Vagina (tissue), 2 donors: ENCODE measurements at places on chromosomes 4 and X. TPM values are rescaled to one million over a fixed set of nuclear protein-coding genes. Genes with fewer than 3 reads are reported as not detected.

ZXDA gene
- total RNA-seq: 5.6 TPM

ZNF827 gene
- 19.2 TPM for total RNA-seq

DNA sequence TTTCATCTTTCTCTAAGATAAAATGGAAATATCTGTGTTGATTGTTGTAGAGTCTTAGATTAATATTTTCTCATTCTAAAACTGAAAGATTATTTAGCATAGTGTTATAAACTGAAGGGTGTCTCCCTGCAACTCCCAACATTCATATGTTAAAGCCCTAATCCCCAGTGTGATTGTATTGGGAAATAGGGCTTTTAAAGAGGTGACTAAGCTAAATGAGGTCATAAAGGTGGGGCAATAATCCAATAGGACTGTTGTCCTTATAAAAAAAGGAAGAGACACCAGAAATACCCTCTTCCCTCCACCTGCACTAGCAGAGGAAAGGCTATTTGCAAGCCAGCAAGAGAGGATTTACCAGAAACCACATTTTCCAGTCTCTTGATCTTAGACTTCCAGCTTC, 1626.4 kb downstream of the C4orf33 start:
- no peak overlapping the region for H3K27ac ChIP-seq
- no peak for DNase-seq
- H3K4me1 ChIP-seq: no peaks in the 10 kb centered on the region
- H3K27me3 ChIP-seq: no peaks in the 10 kb centered on the region
- H3K36me3 ChIP-seq: no peaks in the 10 kb centered on the region

GRCh38 chrX:46645614-46646013, 72.0 kb downstream of the CHST7 start:
- no peaks in the 10 kb centered on the region for H3K36me3 ChIP-seq
- no peaks in the 10 kb centered on the region for H3K27me3 ChIP-seq
- peaks cover 4% of the 10 kb centered on the region for H3K4me1 ChIP-seq
- DNase-seq: no peak
- H3K4me3 ChIP-seq: no peak overlapping the region

DNA sequence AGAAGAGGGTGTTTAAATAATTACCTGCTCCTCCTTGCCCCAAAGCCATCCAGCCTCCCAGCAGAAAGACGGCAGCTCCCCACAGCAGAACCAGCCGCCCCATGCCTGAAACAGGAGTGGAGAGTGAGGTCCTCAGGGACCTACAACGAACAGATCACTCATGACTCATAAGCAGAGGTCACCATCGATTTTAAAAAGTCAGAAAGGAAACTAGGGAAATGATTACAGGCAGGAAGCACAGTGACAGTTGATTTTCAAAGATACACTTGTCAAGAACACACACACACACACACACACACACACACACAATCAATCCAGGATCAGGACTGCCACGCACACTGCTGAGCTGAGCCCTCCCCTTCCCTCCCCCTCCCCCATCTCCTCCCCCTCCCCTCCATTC, at the start of gene CRLF2:
TSS of gene CRLF2 (minus strand) at position 118 of the 400 bp plus-strand sequence. CDS start at position 103, 15 bp downstream.
- no peak for DNase-seq
- H3K27me3 ChIP-seq: no peaks in the 10 kb centered on the region
- H3K36me3 ChIP-seq: no peaks in the 10 kb centered on the region
- no peaks in the 10 kb centered on the region for H3K4me1 ChIP-seq
- H3K27ac ChIP-seq: no peak within 1 kb of the TSS

GRCh38 chrX:48488034-48488433, 12.0 kb downstream of the FTSJ1 start:
- no peak for DNase-seq
- H3K36me3 ChIP-seq: no peaks in the 10 kb centered on the region

GRCh38 chrX:151081016-151081415, 95.4 kb upstream of the GPR50 start:
- no peak overlapping the region for H3K4me3 ChIP-seq

DNA sequence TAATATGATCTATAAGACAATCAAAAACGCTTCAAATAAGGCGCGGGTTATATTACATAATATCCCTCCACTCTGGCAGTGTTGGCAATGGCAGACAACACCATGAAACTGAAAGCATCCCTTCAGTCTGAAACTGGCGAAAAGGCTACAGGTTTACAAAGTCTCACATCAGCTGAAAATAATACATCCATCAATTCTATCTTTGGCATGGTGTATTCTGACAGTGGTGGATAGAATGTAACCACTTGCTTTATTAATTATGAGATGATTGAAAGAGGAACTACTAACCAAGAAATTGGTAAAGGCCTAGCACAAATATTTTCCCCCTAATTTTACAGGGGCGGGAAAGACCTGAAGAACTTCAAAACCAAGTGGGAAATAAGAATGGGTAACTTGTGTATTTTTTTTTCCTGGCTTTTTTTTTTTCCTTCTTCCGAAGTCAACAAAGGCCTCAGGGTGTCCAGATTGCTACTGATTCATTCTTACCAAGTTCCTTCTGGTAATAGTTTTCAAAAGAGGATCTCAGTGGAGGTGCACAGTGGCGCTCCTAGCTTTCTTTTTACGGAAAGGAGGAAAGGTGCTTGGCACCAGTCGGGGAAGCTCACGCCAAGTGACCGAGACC, 728 bp downstream of the UBA6 start:
- peak overlapping the region; percentile 92 for H3K27ac ChIP-seq
- peaks cover under 1% of the 10 kb centered on the region for H3K36me3 ChIP-seq
- H3K27me3 ChIP-seq: no peaks in the 10 kb centered on the region
- peaks cover 24% of the 10 kb centered on the region for H3K4me1 ChIP-seq

DNA sequence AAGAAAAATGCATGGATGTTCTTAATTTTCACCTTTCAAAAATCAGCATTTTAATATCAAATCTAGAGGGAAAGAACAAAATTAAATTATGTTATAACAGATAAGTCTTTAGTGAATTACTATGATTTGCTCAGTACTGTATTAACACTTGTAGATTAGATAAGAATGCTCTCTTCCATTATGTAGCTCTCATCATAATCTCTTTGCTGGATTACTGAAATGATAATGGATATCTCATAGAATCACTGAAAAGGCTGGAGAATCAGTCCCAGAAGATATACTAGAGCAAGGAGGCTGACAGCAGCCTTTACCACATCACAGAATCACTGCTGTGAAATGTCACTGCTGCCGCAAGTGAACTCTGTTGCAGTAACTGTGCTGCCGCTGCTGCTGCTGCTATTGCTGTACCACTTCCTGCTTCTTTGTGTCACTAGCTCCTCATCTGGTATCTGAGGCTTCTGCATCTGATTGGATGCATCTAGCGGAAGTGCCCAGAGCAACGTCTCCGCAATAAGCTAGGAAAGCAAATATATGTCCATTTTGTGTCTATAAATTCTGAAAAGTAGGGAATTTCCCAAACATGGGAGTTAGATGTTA, 738.2 kb downstream of the ADGRL3 start:
- no peak overlapping the region for H3K27ac ChIP-seq
- no peaks in the 10 kb centered on the region for H3K4me1 ChIP-seq
- no peak overlapping the region for H3K4me3 ChIP-seq

- H3K36me3 ChIP-seq: no peaks in the 10 kb centered on the region
- no peak overlapping the region for H3K27ac ChIP-seq
- no peaks in the 10 kb centered on the region for H3K27me3 ChIP-seq
- no peak overlapping the region for H3K4me3 ChIP-seq
- no peaks in the 10 kb centered on the region for H3K4me1 ChIP-seq
- no peak for DNase-seq
These were observed 644.2 kb downstream of the FSTL5 start for GRCh38 chr4:161519611-161520010.

DNA sequence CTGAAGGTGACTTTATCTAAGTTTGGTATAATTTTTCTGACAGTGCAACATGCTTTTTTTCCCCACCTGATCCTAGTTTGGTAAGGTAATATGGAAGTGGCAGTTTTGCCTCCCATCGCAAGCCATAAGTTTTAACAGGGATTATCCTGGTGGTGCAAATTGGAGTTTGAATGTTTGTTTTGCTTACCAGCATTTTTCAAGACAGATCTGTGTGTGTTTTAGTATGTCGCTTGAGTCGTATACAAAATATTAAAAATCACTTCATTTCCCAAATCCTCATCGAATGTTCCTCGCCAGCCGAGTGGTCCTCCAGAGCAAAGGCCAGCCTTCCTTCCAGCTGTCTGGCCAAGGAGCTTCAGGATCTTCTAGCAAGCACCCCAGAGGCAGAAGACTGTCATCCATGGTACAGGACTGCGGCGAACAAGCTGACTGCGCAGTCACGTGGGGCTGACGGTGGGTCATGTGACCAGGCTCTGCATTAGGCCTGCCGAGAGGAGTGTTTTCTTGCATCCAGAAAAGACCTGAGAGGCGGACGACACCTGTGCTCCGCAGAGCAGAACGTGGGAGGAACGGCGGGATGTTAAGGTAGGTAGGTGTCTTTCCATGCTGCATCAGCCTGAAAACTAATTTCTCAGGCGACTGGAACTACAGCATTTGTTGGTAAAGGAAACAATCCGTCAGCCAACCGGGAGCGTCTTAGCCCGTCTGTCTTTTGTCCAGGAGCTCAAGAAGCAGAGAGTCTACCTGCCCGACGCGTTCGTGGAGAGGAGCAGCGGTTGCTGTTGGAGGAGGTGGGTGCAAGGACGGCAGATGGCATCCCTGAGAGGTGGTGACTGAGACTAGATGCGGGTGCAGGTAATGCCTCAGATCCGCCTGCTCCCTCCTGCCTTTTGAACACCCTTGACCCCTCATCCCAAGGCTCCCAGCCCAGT, at the start of gene GPRASP3:
TSS of gene GPRASP3 (plus strand) at position 507 of the 932 bp plus-strand sequence. CDS start 28,253 bp downstream, outside the sequence.
- H3K4me3 ChIP-seq: peak within 1 kb of the TSS; percentile 41
- H3K4me1 ChIP-seq: no peaks in the 10 kb centered on the region
- H3K36me3 ChIP-seq: no peaks in the 10 kb centered on the region
- H3K27ac ChIP-seq: peak within 1 kb of the TSS; percentile 60
- H3K27me3 ChIP-seq: no peaks in the 10 kb centered on the region

GRCh38 chr4:6776920-6777635, 5.4 kb upstream of the KIAA0232 start:
- H3K4me3 ChIP-seq: no peak overlapping the region
- no peak for DNase-seq
- H3K27me3 ChIP-seq: no peaks in the 10 kb centered on the region
- H3K4me1 ChIP-seq: peaks cover 18% of the 10 kb centered on the region
- no peaks in the 10 kb centered on the region for H3K36me3 ChIP-seq
- H3K27ac ChIP-seq: no peak overlapping the region

DNA sequence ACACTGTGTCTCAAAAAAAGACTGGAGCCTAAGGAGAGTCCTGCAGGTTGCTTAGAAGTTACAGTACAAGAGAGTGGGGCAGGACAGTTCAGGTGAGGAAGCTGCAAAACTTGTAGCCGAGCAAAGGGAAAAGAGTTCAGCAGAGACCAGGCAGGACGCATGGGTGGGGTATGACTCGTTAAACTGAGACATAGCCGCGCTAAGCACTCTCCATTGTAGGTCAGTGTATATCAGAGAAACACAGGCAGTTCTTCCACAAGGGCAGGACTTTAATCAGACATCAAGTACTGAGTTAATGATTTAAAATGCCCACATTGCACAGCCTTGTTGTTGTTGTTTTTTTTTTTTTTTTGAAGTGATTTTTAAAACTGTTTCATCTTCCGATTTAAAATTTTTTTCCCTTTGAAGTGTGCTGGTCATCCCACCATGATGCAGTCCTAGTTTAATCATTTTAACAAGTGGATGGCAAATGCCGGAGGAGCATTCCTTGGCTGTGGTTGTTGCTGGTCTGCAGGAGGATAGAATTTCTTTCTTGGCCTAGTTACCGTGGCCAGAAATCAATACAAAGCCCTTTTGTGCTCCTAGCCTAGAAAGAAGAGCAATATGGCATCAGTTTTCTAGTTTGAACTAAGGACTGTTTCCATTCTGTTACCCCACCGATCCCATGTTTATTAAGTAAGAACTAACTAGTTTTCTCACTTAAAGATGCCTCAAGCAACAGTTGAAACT, 10.3 kb downstream of the LAP3 start:
- DNase-seq: no peak
- H3K4me1 ChIP-seq: no peaks in the 10 kb centered on the region
- H3K27ac ChIP-seq: no peak overlapping the region
- peaks cover 72% of the 10 kb centered on the region for H3K36me3 ChIP-seq

DNA sequence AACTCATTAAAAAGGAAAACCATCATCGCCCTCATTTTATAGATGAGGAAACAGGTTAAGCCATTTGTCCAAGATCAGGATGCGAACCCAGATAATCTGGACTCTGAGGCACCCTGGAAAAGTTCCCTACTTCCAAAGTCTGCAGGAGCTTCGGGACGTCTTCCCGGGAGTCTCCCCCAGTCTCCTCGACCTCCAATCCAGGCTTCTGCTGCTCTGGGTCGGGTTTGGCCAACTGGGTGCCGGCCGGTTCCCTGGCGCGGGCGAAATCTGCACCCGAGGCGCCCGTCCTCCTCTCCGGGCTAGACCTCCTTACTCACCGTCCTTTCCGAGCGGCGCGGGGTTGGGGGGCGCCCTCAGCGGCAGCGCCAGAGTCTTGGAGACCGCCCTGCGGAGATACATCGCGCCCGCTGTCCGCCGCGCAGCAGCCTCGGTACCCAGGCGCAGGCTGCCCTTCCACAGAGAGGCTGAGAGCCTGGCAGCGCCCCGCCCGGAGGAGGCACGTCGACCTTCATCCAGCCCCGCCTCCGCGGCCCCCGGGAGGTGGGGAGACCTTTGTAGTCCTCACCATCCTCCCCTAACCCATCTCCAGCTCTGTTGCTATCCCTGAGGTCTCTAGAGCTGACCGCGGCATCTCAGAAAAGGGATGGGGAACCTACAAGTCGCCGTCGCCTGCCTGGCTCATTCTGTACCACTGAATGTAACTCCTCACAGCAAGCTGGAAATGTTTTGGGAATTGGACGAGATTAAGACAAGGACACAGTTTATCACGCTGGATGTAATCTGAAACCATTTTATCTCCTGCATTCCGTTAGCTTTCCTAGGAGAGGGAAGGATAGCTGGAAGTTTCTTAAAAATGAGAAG, at the start of gene MGARP:
TSS of gene MGARP (minus strand) at position 466 of the 861 bp plus-strand sequence. CDS start at position 399, 67 bp downstream.
- no peaks in the 10 kb centered on the region for H3K27me3 ChIP-seq
- H3K4me3 ChIP-seq: peak within 1 kb of the TSS; percentile 52
- H3K4me1 ChIP-seq: peaks cover 11% of the 10 kb centered on the region
- no peak for DNase-seq
- H3K27ac ChIP-seq: peak within 1 kb of the TSS; percentile 50

DNA sequence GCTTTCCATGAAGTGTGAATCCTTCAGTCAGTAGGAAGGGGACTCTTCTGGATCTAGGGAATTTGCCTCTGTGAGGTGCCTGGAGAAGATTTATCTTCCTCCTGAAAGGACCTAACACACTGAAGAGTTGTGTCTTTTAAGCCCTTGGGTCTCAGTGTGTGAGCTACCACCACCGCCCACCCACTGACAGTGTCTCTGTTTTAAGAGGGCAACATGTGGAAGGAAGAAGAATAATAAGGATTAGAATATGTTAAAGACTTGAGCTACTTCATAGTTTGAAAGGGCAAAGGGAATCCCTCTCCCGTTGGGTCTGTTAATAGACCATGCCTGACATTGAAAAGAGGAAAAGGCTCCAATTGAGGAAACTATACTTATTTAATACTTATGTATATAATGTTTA, 64.3 kb upstream of the TLR2 start:
- no peaks in the 10 kb centered on the region for H3K27me3 ChIP-seq
- no peaks in the 10 kb centered on the region for H3K4me1 ChIP-seq
- no peak overlapping the region for H3K4me3 ChIP-seq
- no peak for DNase-seq
- no peak overlapping the region for H3K27ac ChIP-seq

- no peak overlapping the region for H3K4me3 ChIP-seq
- H3K4me1 ChIP-seq: no peaks in the 10 kb centered on the region
- DNase-seq: no peak
These were observed 72.1 kb downstream of the CPE start for GRCh38 chr4:165450871-165451270.

GRCh38 chrX:132146456-132146855, 18.6 kb upstream of the FRMD7 start:
- H3K4me1 ChIP-seq: no peaks in the 10 kb centered on the region
- no peak for DNase-seq
- no peak overlapping the region for H3K27ac ChIP-seq
- H3K36me3 ChIP-seq: no peaks in the 10 kb centered on the region
- no peak overlapping the region for H3K4me3 ChIP-seq
- H3K27me3 ChIP-seq: no peaks in the 10 kb centered on the region
